ENCODE measurements at places on chromosomes 6 and 20.
A peak's percentile ranks its signal among the peaks of the same experiment; 100 is the strongest.

DNA sequence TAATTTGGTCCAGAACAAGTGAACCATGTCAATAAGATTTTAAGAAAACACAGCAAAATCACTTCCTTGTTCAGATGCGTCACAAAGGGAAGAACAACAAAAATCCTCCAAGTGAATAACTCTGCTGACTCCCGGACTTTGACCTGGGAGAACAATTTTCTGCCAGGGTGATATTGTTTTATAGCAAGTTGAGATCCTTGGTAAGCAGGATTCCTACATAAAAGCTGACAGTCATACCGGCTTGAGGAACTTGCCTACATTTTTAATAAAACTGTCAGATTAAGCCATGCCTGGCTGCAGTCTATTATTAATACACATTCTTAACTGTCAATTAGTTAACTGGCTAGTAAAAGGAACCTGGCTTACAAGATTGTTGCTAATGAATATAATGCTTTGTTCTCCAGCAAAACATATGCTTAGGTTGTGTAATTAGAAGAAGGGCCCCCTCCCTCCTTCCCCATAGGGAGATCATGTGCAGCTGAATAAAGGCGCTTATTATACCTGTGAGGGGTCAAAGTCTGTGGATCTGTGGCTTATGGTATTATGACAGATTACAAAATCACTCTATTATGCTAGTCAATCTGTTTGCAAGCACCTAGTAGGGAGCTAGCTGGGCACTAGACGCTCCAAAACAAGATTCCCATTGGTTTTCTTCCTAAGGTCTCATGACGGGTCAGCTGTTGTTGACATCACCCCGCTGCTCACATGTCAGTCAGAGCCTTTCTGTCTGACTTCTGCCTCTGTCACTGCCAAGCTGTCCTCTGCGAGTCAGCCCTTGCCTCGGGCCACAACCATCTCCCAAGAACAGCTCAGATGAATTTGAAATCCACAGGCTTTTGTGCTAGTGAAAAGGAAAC lies 44.6 kb upstream of the SEC63 start:
- peak; percentile 92 for DNase-seq

GRCh38 chr20:41853806-41854205 lies 235.6 kb upstream of the CHD6 start:
- DNase-seq: no peak

DNA sequence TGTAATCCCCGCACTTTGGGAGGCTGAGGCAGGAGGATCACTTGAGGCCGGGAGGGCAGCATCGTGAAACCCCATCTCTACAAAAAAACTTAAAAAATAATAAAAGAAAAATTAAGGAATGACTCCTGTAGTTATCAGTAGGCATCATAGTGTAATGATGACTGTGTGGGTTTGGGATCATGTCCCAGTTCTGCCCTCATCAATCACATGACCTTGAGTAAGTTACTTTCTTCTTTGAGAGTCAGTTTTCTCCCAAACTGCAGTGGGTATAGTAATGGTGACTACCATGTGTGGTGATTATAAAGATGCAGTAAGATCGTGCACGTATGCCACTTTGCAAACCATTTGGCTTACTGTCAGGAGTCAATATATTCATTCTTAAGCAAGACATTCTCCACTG lies 89.2 kb downstream of the TXNDC5 start:
- DNase-seq: no peak

- DNase-seq: no peak
Observed at GRCh38 chr20:58784321-58785074, 66.2 kb downstream of the GNAS-AS1 start.

GRCh38 chr6:35485402-35485877 lies 11.4 kb downstream of the TEAD3 start:
- DNase-seq: no peak

- DNase-seq: no peak
Observed at GRCh38 chr6:140542863-140543262, 1168.4 kb upstream of the CITED2 start.

- DNase-seq: no peak
Observed at GRCh38 chr20:46963758-46964617, 69.3 kb downstream of the EYA2 start.

DNA sequence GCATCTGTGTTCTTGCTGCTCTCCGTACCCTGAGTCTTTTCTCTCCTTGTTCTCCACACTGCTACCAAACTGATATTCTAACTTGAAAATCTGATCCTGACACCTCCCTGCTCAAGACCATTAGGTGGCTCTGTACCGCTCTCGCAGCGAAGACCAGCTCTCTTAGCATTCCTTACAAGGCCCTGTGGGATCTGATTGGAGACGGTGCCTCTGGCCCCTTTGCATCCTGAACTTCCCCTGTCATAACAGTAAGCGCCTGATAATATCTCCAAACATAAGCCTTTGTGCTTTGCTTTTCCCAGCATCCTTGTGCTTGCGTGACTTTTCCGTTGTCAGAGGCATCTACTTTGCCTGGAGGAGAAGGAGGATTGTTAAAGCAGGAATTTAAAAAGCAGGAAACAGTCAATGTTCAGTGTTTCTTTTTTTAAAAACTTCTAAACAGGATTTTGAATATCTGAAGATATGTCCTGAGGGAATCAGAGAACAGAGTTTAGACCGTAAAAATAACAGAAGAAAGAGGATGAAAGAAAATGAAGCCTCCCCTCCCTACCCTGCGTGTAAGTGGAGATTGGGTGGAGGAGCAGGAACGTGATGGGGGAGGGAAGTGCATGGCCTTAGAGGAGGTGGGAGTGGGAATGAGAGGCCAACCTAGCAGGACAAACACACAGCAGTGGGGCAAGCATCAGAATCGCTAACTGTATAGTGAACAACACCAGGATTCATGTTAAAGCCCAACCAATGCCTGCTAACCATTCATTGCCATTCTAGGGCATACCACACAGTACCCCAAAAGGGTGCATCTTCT lies 89.2 kb upstream of the STMND1 start:
- peak; percentile 23 for DNase-seq

DNA sequence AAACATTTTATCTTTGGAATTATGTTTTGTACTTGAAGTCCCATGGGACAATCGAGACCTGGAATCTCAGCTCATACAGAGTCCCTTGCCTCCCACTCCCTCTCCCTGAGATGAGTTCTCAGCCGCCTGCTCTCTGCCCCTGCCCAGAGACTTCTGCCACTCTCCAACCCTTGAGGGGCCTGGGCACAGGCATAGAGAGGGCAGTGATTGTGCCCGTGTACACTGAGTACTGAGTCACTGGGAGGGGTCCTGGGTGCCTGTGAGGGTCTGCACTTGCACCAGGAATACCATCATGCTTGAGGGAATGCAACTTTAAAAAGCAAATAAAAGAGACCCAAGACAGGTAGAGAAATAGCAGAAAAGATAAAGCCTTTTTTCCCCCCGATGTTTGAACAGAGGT lies 453.8 kb upstream of the HS3ST5 start:
- no peak for DNase-seq

GRCh38 chr20:59835448-59836395 lies 97.7 kb downstream of the SYCP2 start:
- peak; percentile 62 for DNase-seq

DNA sequence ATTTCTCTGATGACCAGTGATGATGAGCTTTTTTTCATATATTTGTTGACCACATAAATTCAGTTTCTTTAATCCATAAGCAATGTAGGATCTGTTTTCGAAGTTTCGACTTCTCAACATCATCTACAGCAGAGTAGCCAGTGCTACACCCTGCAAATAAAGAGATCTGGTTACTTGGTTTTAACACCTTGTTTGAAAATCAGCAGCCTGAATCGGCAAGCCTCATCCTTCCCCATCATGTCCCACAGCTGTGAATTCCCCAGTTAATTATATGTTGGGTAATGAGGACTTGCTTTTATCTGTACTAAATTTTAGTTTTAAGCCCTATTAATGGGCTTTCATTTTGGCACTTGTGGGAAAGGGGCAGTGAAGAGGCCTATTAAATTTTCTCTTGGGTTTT lies 80.6 kb downstream of the BMP2 start:
- no peak for DNase-seq

DNA sequence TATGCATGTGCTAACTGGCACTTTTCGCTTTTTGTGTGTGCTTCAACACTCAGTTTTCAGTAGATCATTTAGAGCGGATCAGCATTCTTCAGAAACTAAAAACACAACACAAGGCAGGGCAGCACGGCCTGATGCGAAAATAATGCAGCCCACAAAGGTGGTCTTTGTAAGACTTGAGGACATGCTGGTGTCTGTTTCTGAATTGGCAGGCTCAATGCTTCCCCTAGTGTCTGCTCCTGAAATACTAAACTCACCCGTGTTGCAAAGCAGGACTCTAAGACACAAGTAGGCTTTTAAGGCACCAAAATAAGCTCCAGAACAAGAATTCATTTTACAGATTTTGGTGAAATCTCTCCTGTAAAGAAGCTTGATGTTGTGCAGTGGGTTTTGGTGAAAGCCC lies 676.5 kb downstream of the TENT5A start:
- no peak for DNase-seq

DNA sequence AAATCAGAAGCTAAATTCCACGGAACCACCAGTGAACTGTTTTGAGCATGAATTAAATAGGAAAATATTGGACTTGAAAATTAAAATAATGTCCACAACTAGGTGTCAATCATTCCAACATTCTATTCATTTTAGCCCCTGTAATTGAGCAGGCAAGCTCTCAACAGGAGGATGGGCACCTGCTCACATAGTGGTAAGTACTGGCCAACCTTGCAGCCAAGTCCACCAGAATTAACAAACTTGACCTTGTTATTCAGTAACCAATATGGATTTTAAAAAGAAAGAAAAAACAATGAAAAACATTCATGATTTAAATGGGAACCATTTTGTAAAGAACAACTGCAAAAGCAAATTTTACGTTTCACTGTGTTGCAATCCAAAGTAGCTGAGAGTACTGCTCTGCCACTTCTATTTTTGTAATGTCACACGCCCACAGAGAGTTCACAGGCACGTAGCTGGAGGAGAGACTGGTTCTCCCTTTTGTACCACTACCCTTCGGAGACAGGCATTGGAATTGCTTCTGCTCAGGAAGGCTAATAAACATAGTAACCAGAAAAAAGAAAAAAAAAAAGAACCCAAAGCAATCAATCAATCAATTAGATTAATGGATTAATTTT lies 75.2 kb upstream of the F13A1 start:
- DNase-seq: peak; percentile 19

- no peak for DNase-seq
Observed at GRCh38 chr6:35651244-35651643, 37.5 kb downstream of the FKBP5 start.

DNA sequence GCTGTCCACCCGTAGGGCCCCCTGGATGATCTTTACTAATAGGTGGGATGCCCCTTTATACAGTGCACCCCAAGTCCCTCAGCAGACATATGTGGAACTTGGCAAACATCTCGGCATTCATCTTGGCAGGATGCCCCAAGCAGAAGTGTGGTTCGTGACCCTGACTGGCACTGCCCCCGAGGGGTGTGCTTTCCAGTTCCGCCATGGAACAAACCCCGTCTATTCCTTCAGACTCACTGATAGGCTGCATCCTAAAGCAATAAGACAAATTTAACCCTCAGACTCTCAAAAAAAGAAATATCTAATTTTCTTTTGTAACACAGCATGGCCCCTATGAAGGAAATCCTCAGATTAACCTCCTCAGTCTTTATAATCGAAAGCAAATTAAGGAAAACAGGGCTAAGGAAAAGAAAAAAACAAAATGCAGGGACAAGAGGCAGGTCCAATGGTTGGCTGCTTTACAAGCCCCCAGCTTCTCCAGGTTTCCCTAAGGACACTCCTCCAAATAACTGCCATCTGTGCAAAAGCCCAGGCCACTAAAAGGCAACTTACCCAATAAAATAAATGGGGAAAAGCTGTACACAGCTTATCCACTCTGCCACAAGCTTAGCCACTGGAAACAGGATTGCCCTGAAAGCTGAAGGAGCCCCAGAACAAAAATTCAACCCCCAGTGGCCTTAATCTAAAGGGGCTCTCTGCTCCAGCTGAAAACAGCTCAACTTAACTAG lies 30.5 kb upstream of the RIPK1 start:
- DNase-seq: no peak

DNA sequence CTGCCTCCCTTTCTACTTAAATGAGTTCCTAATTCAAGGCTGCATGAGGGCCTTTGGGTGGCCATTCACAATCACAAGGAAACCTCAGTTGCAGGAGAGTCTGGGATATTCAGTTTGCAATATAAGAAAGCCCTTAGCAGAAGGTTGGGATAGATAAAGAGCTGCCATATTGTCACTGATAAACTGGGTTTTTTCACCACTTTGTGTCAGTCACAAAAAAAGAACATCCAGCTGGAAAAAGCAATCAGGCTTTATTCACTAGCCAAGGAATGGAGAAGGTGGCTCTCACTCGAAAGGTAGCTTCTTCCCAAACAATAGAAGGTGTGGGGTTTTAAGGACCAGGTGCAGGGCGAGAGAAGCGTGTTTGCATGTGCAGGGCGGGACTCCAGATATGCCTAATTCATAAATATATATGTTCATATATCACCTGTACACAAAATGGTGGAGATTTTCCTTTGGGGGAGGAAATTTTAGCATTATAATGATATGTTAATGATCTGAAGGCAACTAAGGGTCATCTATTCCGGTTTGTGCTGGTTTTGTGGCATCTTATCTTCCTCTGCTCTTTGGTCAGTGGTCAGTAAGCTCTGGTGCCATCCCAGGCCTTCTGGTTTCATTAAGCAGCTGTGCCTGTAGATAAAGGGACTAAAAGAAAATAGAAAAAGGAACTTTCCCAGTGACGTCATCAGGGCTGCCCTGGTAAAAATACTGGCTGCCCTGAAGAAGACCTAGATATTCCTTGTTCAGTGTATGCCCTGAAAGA lies 97.1 kb upstream of the IYD start:
- DNase-seq: no peak

GRCh38 chr6:167974640-167975344 lies 22.7 kb upstream of the KIF25 start:
- DNase-seq: no peak

DNA sequence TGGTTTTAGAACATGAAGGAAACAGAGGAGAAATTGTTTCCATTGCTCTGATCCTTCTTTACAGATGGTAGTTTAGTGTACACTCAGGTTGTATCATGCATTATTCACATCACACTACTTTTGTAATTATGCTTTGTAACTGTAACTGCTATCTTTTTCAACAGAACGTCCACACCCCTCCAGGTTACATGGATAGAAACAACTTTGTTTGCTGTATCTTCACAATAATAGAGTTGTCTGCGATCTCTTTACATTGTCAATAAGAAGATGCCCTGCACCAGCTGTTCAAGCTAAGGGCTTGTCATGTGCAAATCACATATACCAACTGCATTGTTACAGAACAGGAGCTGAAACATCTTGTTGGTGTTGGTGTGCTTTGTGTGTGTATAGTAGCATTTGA lies 67.9 kb upstream of the MAP7 start:
- DNase-seq: no peak

GRCh38 chr6:36306375-36306774 lies 30.3 kb downstream of the BNIP5 start:
- no peak for DNase-seq

GRCh38 chr6:252775-253535 lies 39.3 kb upstream of the DUSP22 start:
- no peak for DNase-seq

GRCh38 chr6:5078121-5078669 lies 6.9 kb upstream of the PPP1R3G start:
- DNase-seq: no peak

- DNase-seq: no peak
Observed at GRCh38 chr6:73180076-73180738, 45.1 kb downstream of the KHDC1L start.

Measured in hippocampal formation (tissue), 2 donors.